ENCODE measurements at places on chromosomes 13 and 19. TPM values are rescaled to one million over a fixed set of nuclear protein-coding genes. Genes with fewer than 3 reads are reported as not detected.
A peak's percentile ranks its signal among the peaks of the same experiment; 100 is the strongest.

- no peak for DNase-seq
Observed at GRCh38 chr19:29365836-29366417, 153.0 kb upstream of the UQCRFS1 start.

DNA sequence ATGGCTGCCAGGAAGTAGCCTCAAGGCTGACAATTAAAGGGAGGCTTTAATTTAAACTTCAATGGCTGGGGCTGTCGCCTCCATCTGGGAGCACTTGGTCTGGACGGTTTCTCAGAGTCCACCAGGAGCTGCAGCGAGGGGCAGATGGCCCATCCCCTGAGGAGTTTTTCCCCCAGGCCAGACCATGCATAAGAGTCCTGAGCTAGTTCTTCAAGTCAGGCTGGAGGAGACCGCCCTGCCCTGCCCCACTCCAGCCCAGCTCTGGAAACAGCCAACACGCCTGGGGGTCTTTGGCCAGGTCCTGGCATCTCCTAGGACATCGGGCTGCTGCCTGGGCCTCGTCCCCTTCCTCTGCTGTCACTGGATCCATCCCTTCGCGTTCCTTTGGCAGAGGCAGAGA, 5.3 kb upstream of the ACTN4 start:
- no peak for DNase-seq

GRCh38 chr19:40378509-40378908, 11.5 kb downstream of the HIPK4 start:
- no peak for DNase-seq

GRCh38 chr13:65926750-65927171, 1303.4 kb downstream of the PCDH9 start:
- peak; percentile 58 for DNase-seq

DNA sequence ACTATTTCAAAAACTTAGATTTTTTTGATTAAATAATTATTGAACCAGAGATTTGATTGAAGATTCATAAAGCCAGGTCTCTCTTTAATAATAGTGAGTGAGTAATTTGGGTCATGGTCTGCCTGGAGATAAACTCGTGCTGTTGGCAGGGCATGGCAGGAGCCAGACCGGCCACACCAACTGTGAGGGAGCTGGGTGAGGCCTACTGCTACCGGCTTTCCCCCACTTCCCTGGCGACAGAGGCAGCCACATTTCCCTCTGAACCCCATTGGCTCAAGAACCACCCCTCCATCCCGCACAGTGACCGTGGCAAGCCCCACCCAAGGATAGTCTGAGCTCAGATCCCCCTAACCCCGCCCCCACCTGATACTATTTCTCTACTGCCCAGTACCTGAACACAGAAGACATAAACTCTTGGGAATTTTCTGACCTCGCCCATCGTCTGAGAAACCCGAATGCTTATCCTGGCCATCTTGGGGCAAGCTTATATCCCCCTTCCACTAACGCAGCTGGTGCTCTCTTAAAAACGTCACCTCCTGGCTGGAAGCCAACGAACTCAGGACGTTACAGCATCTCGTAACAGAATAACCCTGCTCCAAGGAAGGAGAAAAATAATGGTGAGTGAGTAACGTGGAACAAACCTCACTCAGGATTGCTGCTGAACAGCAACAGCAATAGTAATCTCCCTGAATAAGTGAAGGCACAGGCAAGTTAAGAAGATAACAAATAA, 627.6 kb upstream of the PCDH9 start:
- no peak for DNase-seq

DNA sequence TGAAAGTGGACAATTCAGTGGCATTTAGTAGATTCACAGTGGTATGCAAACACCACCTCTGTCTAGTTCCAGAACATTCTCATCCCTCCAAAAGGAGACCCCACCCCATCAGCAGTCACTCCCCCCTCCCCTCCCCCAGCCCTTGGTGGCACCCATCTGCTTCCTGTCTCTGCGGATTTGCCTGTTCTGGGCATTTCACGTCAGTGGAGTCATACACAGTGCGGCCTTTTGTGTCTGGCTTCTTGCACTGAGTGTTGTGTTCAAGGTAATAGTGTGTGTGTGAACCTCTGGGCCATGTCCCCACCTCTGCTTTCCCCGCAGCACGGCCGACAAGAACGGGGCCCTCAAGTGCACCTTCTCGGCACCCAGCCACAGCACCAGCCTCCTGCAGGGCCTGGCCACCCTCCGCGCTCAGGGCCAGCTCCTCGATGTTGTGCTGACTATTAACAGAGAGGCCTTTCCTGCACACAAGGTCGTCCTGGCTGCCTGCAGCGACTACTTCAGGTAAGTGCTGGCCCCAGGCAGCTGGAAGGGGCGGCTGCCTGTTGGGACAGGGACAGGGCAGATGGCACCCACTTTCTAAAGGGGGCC, 19.4 kb upstream of the CRTC1 start:
- no peak for DNase-seq

The CNN1 gene
- 59.5 TPM for total RNA-seq

The CCNA1 gene
- total RNA-seq, result not detected

GRCh38 chr13:112783978-112784371, 94.1 kb downstream of the ATP11A start:
- DNase-seq, result no peak

DNA sequence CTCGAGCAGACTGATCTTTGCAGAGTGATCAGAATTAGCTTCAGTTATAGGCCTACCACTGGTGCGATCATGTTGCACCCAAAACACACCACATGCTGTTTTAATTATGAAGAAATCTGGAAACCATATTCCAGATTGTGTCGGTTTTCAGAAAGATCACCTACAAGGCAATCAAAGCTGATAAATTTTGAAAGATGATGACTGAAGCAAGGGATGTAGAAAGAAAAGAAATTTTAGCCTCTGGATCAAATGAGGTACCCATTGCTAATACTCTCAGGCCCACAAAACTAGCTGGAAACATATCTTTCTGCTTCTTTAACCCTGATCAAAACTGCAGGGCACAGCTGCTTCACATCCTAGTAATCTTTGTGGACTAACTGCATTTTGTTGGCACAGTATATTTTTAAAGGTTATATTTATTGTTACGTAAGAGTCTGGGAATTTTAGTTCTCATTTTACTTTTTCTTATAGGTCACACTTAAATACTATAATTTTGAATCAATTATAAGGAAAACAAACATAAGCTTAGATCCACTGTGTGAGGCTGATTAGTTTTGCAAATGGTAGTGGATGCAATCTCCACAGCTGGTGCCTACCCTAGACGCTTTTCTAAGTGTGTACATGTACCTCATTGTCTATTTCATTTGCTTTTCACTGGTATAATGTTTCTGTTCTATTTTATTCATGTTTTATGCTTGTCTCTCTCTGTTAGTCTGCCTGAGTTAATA, 150.9 kb downstream of the RGCC start:
- DNase-seq, result no peak

- no peak for DNase-seq
Observed at GRCh38 chr13:42525035-42525504, 48.9 kb upstream of the TNFSF11 start.

The ZNF433 gene
- 3.8 TPM for total RNA-seq

DNA sequence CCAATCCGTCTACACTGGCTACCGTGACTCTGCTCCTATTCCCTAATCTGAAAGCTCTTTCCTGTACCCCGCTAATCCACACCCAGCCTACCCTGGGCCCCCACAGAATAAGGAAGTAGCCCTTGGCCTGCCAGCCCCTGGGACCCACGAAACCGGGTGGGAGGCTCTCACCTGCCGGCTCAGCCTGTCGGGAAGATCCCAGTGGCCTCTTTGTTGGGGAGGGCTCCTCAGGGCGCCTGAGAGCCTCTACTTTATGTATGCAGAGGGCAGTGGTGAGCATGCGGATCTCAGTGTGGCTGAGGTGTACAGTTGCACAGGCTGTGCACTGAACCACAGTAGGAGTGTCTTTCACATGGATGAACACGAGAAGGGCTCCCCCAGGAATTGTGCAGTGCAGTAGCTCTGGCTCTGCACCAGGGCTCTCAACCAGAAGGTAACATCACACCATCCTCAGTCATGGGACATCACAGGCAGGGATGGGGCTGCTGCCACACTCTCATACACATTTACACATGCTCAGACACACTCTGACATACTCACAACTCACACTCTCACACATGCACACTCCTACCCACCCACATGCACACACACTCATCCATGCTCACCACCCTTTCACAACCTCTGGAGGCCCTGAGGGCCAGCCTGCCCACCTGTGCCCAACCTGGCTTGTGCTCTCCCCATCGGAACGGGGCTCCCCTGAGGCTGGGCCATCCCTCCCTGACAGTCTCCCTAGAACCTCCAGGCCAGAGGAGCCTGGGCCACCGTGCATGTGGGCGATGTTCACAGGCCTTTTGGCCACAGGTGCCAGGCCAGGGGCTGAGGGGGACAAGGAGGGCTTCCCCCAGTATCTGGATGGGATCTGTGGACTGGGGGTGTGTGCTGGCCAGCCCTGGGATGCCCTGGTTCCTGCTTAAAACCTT, 135.0 kb downstream of the URI1 start:
- no peak for DNase-seq

The ADM5 gene
- 0.67 TPM for total RNA-seq

GRCh38 chr19:3784607-3785450, 1.4 kb downstream of the MATK start:
- no peak for DNase-seq

The IGLON5 gene
- not detected for total RNA-seq

The LILRB1 gene
- total RNA-seq, result 1.7 TPM

- no peak for DNase-seq
Observed at GRCh38 chr13:74869846-74870245, 612.1 kb downstream of the TBC1D4 start.

DNA sequence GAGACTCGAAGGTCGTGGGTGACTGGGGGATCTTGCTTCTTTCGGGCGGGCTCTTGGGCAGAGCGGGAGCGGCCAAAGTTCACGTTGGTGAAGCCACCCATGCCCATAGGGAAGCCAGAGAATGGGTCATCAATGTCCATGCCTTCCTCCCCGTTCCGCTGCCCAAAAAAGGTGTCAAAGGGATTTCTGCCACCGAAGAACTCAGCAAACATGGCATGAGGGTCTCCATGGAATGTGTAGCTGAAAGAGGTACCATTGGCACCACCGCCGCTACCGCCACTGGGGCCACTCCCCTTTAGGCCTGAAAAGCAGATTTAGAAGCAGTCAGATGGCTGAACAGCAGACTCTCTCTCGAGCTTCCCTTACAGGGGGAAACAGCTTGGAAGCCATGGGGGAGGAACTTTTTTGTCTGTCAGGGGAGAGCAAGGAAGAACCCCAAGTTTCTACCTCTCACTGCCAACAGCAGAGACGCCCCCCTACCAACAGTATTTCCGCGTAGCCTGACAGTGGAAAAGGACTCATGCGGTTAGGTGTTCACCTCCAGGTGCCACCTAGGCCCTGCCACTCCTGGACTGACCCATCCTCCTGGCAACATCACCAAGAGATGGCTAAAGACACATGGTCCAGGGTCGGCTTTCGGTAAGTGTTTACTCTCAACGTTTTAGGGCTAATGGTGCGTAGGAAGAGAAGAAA, 1.3 kb downstream of the DNAJB1 start:
- DNase-seq, result no peak

DNA sequence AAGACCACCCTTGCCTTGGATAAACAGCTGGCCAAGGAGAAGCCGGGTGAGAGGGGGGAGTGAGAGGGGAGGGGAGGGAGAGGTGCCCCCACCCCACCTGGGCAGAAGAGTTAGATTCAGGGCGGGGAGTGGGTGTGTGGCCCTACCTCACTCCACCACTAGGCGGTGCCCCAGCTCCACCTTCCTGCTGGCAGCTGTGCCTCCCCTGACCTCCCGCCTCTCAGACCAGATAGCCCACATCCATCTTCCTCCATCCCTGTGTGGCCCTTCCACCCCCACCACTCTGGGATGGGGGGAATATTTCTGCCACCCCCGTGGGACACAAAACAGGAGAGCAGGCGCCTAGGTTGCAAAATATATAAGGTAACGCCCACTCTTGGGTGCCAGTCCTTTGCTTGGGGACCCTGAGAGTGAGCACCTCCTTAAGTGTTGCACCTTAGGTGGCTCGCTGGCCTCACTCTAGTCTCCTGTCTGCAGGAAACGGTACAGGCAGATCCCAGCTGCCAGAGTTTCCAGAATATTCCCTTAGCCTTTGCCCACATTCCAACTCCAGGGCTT, 13.8 kb upstream of the EHD2 start:
- DNase-seq, result no peak

DNA sequence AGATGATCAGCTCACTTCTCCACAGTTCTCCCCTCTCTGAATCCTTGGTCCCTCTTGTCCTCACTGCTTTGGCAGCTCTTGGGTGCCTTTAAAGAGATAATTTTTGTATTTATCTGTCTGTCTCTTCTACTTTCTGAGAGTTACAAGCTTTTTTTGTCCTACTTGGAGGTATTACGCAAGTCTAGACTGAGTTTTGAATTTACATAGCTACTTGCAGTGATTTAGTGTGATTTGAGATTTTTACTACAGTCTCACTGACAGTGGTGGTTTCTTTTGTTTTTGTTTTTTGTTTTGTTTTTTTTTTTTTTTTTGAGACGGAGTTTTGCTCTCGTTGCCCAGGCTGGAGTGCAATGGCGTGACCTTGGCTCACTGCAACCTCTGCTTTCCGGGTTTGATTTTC, 22.1 kb downstream of the URI1 start:
- DNase-seq, result no peak

The FCAR gene
- 0.30 TPM for total RNA-seq

The PCSK4 gene
- 1.4 TPM for total RNA-seq

The ZNF773 gene
- total RNA-seq, result 3.9 TPM

The KIR3DL1 gene
- not detected for total RNA-seq
